Astrocyte of the cerebellum (primary cell): ENCODE measurements at places on chromosomes 12 and 14.

DNA sequence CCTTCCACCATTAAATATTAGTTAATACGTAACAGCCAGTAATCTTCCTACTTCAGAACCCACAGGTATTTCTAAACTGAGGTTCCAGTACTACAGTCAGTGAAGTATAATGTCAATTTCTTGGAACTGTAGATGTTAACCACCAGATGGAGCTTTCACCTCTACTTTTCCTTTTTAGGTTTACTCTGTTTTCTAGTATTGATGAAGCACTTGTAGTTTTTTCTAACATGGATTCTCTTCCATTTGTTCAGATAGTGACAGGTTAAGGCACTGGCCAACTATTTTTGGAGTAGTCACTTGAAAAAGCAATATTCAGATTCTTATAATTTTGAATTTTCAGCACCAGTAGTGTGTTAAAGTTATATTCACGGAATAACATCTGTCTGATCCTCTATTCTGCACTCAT, 4.6 kb upstream of the SEC23A start:
- no peak for DNase-seq

DNA sequence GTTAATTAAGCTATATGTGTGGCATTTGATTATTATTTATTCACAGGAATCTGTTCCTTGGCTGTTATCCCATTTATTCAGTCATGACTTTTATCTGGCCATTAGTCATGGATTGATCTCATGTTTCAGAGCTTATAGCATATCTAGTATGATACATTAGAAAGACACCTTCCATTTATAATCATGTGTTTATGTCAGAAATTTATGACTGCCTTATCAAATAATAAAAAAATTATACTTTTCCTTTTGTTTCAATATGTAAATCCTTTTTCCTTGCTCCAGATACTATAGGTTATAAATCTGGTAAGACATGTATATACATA, 248.0 kb upstream of the PDE3A start:
- peak; percentile 13 for DNase-seq

DNA sequence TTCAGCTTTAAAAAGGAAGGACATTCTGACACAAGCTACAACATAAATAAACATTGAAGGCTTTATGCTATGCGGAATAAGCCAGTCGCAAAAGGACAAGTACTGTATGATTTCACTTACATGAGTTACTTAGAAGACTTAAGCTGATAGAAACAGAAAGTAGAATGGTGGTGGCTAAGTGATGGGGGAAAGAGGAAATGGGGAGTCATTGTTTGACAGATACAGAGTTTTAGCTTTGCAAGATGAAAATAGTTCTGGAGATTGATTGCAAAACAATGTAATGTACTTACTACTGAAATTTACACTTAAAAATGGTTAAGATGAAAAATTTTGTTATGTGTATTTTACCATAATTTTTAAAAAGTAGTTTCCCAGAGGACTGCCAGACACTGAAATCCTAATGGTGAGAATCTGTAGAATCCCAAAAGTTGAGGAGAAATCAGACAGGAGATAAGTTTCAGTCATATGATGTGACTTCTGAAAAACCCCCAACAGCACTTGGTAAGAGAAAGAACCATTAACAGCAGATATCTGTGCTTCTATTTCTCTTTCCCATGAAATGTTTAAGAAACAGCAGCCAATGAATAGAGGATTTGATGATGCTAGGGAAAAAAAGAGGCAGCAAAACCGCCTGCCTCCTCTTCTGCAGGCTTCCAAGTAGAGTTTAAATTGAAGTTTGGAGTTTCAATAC, 16.6 kb upstream of the CLEC2A start:
- no peak for DNase-seq

GRCh38 chr14:55436931-55437330, 3.5 kb downstream of the TBPL2 start:
- DNase-seq = no peak

DNA sequence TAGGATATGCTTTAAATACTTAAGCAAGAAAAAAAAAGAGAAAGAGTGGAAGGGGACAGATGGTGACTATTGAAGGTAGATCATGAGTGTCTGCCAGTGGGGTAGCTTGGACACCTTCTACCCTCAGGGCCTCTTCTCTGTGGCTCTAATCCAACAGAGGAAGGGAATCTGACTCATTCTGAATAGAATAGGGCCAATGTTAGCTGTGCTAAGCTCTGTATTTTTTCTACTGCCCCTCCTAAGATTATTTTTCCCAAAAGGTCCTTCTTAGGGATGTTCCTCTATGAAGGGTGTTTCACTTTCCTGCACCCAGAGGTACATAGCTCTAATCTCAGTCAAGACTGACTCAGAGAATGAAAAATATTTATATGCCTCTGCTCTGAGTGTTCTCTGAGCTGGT, 25.6 kb downstream of the UNC79 start:
- no peak for DNase-seq

DNA sequence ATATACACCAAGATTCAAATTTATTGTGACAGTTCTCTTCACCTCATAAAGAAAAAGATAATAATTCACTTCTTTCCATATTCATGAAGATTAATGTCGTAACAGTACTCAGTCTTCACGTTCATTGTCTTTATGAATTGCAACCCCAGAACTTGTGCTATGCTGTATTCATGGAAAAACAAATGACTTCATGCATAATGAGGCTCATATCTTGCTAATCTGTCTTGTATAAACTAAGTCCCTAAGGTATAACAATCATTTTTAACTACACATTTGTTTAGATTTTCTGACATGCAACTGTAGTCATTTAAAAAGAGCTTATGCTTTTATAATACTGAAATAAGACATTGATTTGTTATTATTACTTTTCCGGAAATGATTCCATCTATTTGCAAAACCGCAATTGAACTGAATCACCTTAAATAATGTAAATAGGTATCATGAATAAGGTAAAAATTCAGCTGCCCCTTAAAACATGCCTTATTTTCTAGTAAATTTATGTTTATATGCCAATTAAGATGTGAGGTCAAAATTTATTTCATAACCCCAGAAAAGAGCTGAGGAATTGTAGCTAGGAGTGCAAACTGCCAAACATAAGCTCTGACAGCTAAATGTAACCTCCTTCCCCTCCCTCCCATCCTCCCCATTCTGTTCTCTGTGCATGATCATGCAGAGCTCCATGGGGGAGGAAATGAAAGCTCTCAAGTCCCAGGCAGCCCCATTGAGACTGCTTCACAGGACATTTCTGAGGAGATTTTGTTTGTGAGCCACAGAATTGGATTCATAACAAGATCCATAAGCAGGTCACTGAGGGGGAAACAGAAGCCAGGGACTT, 301.6 kb downstream of the ATP23 start:
- no peak for DNase-seq

- no peak for DNase-seq
Measured at GRCh38 chr14:102178806-102179205, 39.1 kb downstream of the WDR20 start.

DNA sequence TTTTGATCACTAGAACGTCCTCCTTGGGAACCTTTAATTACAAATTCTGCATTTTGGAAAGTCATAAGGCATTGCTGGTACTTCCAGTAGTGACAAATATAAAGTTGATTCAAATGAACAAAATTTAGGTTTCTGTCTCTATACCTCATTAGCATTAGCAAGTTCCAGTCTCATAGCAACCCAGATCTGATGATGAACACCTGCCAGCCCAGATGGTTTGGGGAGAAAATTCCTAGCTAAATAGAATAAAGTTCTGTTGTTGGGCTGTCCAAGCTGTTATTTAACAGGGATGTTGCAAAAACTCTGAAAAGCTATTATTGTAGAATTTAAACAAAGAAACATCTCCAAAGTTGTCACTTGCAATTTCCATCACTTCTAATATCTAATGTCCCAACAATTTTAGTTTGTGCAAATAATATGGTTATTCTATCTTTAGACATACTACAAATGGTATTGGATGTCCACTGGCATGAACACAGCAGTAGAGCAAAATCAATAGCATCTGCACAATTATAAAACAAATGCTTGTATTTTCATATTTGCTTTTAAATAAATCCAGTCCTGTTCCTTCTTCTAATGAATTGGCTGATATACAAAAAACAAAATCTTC, 299.4 kb downstream of the SLC16A7 start:
- no peak for DNase-seq

DNA sequence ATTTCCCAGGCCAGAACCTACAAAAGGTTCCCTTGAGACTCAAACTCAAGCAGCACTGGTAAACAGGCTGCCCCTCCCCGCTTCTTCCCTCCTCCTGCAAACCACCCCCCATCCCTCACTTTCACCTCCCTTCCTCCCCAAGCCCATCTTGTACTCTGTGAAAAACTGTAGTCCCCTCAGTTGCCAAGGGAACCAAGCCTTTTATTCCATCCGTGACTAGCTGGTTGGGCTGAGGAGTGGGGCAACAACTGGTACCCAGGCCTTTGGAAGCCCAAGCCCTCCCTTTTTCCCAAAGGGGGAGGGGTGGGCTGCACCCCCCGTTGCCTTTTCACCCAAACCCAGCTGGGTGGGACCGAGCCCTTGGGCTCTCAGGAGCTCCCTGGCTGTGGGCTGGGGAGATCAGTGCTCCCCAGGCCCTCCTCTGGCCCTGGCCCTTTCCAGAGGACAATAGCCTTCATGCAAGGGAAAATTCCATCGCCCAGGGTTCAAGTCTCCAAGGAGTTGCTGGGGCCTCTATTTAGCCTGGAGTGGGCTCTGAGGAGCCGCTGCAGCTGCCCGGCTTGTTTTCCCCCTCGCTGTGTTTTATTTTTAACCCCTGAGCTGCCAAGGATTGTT, 61.9 kb downstream of the ZFP36L1 start:
- no peak for DNase-seq

GRCh38 chr12:124233041-124233796, 61.7 kb upstream of the RFLNA start:
- DNase-seq = peak; percentile 95

- DNase-seq = no peak
Measured at GRCh38 chr12:74847169-74847568, 309.5 kb downstream of the ATXN7L3B start.

DNA sequence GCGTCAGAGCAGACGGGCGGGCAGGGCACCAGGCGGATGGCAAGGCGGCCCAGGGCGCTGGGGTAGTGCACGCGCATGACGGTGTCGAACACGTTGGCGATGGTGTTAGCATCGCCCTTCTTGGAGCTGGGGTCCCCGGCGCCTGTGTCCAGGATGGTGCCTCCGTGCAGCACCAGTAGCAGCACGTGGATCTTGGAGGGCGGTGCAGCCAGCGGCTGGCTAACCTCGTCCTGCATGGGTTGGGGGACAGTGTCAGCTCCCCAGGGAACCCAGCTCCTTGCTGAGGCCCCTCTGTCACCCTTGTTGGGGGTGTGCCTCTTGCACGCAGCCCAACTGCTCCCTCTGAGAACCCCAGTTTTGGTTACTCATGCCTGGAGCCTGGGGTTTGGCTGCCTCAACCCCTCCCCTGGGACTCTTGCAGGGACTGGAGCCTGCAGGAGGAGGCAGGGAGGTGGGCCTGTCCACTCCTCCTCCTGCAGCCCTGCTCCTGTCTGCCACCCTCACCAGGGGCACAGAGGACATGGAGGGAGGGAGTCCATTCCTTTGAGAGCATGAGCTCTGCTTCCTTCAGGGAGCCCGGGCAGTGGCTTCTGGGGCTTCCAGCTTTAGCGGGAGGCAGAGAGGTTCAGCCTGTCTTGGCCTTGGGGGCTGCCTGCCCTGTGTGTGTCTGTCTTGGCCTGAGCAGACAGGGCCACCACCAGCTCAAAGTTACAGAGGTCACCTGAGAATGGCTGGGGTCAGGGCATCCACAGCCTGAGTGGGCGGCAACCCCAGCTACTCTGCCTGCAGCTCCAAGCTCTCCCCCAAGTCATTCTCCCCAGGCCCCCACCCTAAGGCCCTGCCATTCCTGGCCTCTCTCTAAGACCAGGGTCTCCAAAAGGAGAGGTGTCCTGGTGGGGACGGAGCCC, 17.1 kb downstream of the ARL6IP4 start:
- no peak for DNase-seq

DNA sequence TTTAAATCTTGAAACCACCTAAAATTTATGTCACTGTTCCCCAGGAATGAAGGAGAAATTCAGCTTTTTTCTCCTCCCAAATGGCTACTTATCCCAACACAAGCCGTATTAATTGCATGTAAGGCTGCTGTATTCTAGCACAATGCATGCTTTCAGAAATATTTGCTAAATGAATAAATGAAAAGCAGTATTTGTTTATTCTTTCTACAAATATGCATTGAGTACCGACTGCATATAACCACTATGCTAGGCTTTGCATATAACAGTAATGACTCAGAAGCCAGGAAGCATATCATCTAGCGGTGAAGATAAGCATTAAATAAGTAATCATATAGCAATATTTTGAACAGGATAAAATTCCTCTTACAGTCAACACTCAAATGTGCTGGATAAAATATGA, 5.7 kb upstream of the LRR1 start:
- DNase-seq = no peak

GRCh38 chr12:4274396-4275015, 944 bp downstream of the CCND2 start:
- no peak for DNase-seq
